SW 1271 (cell line): ENCODE measurements at places on chromosomes 12 and 14.

GRCh38 chr14:24908592-24909236 lies 141.2 kb downstream of the STXBP6 start:
- no peak for DNase-seq

DNA sequence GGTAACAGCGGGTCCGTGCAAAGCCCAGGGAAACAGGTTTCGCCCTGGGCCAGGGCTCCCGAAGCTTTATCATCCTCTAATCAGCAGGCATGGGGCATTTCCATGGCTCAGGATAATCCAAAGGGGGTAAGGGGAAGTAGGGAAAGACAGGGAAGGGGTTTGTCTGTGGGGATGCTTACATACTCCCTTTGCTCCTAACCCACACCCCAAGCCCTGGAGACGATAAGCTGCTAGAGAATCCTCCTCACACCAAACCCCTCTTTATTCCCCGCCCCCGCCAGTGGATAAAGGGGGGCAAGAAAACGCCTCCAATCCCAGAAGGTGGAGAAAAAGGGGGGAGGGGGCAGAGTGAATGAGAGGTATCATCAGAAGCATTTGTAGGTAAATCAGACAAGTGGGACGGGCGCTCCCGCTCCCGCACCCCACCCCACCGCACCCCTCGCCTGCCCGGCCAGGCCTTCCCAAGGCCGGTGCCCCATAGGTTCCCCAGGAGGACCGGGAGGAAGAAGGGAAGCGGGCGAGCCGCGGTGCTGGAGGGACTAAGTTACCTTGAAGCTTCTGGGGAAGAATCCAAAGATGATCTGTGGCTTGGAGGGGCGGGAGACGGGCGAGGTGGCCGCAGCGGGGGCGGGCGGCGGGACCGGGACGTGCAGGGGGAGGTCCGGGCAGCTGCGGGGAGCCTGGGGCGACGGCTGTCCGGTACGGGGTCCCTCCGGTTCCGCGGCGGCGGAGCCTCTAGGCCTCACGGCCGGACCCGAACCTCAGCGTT lies 762 bp downstream of the PPP2R5E start:
- no peak for DNase-seq

DNA sequence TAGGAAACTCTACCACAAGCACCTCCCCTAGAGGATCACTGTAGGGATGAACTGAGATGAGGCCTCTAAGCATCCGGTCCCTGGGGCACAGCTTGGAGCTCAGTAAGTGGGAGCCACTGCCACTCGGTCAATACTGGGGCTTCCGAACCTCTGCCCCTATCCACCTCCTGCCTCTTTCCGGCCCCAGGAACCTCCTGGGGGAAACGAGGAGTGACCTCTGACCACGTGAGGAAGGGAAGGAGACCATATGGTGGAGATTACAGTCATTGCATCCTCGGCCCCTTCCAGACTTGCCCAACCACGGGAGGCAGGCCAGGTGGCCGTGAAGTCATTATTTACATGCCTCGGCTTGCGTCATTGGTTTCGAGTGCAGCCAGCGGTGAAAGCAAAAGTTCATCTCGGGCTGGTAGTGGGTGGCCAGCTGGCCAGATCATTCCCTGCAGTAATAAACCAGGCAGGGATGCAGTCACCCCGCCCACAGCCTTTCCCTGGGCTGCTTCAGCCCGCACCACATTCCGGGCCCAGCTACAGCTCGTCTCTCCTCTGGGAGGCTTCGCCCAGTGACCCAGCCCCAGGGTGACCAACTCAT lies 65.4 kb downstream of the C14orf132 start:
- DNase-seq, result no peak

- no peak for DNase-seq
These were observed 487.9 kb downstream of the PCNX1 start for GRCh38 chr14:71395151-71395604.

DNA sequence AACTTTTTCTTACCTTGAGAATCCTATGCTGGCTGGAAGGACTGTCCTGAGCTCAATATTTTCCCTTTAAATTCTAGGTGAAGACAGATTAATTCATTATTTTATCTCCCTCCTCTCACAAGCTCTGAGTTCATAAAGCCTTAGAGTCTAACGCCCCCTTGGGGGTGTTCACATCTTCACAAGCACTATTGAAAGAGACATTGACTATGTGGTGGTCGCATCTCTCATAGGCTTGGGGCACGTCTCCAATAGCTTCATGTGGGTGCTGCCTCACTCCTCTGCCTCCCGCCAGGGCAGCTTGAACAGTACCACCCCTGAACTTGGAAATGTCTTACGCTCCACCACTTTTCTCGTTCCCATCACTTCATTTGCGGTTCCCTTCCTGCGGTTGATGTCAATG lies 106.2 kb downstream of the UNC79 start:
- DNase-seq, result no peak

DNA sequence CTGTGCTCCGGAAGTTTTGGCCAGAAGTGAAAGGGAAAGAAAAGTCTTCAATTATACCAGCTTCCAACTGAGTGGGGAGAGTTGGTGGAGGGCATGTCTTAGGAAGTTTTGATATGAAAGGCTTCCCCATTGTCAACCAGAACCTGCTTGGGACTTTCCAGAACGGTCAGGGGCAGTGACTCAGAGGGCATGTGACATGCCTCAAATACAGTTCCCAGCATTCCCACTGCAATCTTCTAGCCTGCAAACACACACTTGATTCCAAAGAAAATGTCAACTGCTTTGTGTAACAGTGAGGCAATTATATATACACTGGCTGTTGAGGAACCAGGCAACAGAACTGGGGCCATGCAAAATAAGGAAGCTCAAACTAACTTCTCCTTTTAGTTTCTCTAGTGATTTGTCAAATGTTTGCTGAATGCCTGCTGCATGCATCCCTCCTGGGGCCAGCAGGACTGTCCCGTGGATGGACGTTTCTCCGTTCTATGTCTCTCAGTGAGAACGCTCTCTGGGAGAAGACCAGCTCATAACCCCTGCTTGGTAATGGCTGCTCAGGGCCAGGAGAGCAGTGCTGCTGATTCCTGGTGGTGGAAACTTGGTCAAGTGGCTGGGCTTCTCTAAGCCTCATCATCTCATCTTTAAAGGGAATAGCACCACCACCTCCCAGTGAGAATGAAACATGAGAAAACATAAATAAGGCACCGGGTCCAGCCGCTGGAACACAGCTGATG lies 18.3 kb downstream of the SLC25A47 start:
- no peak for DNase-seq

DNA sequence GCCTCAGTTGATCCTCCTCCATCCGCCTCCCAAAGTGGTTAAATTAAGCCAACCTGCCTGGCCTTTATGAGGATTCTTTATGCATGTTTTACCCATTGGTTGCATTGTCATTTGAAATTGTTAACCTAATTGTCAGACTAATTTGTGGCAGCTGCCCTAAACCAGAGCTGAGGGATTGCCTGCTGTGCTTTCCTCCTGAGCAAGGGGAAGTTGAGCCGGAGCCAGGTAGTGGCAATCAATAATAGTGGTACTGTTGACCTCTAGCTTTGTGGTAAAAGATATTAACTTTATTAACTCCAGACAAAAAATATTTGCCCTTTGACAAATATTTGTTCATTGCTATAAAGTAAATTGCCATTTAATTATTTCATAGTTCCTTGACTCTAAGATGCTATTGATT lies 5.6 kb upstream of the HEBP1 start:
- DNase-seq, result no peak

DNA sequence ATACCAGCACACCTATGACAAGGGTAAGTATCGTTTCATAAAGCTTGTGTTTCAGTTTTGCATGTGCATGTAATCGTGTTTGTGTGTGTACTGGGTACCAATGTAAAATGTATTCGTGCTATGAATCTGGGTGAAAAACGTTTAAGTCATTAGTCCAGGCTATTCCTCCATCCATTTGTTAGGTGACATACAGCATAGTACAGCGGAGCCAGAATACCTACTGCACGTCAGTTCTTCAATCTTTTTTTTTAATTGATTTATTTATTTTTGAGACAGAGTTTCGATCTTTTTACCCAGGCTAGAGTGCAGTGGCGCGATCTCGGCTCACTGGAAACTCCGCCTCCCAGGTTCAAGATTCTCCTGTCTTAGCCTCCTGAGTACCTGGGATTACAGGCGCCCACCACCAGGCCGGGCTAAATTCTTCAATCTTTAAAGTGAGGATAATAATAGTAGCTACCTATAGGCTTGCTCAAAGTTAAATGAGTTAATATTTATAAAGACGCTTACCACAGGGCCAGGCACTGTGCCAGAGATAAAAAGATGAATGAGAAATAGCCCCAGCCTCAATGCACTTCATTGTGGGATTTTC lies 661 bp upstream of the RPS26 start:
- no peak for DNase-seq

- no peak for DNase-seq
These were observed 3.0 kb upstream of the MTA1 start for GRCh38 chr14:105416671-105417070.

GRCh38 chr12:80821513-80822000 lies 104.8 kb downstream of the MYF5 start:
- DNase-seq, result no peak

DNA sequence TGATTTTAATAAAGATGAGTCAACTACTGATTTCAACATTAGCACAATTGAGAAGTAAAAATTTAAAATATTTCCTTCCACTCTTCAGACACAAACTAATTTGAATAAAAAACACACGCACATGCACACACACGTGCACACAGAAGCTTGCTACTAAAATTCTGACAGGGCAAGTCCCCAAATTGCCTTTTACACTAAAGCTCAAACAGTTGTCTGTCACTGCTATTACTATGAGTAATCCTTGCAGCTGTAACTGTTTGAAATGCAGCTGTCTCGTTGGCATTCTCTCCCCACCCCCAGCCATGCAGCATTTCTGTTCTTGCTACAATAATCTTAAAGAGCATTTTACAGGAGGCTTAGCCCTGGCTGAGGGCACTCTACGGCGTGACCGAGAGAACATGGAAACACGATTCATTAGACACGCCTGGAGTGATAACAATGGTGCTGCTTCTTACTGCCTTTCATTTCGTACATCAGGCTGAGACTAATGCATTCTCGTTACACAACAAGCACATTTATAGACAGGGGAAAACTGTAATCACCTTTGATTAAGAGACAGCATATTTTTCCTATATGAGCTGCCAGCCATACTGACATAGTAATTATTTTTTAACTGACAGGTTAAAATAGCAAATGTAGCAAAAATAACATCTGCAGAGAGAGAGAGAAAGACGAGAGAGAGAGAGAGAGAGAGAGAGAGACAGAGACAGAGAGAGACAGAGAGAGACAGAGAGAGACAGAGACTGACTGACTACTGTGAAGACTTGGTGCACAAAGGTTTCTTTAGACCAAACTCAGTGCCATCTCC lies 153.8 kb downstream of the MED13L start:
- DNase-seq, result no peak

DNA sequence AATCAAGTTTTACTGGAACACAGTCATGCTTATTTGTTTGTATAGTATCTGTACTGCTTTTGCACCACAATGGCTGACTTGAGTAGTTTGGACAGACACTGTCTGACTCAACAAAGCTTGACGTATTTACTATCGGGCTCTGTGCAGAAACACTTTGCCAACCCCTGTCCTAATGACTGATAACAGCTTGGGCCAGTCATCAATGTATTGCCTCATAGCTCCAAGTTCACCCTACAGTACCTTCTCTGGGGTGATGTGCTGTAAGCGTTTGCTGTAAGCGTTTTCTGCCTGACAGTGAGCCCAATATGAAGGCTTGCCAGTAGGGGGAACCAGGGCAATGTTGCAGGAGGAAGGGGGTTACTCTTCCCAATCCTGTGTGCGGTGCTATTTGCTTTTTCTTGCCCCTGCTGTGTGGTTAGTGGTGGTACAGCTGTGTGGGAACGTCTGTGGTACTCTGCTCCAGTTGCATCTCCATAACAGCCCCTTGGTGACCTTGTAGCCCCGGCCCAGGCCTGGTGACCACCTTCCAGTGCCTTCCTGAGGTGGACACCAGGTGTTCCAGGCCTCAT lies 5.4 kb upstream of the CCDC177 start:
- DNase-seq, result no peak

- DNase-seq, result no peak
These were observed 2.9 kb downstream of the ABHD12B start for GRCh38 chr14:50874757-50875156.

DNA sequence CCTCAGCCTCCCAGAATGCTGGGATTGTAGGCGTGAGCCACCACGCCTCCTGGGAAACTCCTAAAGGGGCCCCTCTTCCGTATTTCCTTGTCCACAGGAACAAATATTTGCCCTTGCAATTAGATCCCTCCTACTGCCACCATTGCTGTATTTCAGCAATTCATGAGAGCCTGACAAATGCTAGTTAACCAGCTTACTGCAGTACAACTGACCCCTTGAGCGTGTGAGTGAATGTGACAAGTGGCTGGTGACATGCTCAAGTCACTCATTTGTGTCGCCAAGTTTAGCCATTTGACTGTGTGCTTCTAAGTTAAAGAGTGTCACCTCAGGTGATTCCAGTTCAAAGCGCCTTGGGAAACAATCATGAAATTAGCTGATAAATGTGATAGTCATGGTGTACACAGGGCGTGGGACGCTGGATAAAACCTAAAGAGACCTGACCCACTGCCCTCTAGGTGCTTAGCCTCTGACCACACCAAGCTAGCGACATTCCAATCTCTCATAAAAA lies 56.1 kb upstream of the MAP1LC3B2 start:
- DNase-seq, result no peak

- no peak for DNase-seq
These were observed 100.3 kb upstream of the NCOR2 start for GRCh38 chr12:124667506-124668326.

- peak; percentile 86 for DNase-seq
These were observed 10.4 kb downstream of the BEST3 start for GRCh38 chr12:69688471-69689427.

DNA sequence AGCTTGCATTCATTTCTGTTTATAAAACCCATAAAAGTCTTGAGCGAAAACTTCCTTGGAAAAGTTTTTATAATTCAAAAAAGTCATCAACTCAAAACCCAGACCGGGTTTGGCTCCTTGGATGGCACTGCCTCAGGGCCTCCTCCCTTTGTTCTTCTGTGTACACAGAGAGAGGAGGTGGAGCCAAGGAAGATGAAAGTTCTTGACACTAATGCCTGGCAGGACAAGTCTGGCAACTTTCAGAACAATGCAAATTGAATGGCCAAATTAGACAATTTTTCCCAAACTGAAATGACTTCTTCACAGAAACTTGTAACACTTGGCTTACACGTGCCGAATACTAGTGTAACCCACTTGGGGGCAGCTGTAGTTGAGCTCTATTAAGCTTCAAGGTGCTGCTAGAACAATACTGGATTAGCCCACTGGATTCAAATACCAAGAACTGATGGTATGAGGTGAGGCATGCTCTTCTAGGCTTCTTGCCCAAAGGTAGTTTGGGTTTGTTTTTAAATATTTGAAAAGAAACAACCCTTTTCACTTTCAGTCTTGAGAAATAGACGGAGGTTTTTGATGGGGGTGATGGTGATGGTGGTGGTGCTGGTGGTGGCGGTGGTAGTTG lies 86.6 kb upstream of the FRMD6 start:
- DNase-seq, result no peak
